ENCODE measurements at places on chromosomes 1 and 21.

GRCh38 chr1:56929492-56929891, 36.3 kb downstream of the C8B start:
- no peak for DNase-seq

- no peak for DNase-seq
Measured at GRCh38 chr1:200294241-200294640, 115.6 kb downstream of the ZNF281 start.

- DNase-seq, result no peak
Measured at GRCh38 chr1:66274634-66275033, 259.3 kb upstream of the SGIP1 start.

GRCh38 chr1:117313555-117313954, 53.7 kb upstream of the MAN1A2 start:
- no peak for DNase-seq

DNA sequence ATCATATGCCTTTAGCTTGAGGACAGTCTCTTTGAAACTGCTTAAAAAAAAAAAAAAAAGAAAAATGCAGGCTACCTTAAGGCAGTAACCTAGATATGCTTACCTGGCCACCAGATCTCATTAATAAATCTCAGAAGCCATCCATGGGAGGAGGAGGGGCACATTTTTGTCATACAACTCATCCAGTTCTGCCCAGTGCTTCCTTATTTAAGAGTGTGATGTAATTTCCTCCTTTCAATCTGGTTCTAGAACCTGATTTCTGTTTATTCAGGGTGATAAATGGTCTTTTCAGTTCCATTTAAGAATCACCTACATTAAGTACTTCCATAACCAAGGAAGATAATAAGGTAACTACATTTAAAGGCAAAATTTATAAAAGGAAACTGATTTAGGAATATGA, 6.1 kb downstream of the ERRFI1 start:
- no peak for DNase-seq

DNA sequence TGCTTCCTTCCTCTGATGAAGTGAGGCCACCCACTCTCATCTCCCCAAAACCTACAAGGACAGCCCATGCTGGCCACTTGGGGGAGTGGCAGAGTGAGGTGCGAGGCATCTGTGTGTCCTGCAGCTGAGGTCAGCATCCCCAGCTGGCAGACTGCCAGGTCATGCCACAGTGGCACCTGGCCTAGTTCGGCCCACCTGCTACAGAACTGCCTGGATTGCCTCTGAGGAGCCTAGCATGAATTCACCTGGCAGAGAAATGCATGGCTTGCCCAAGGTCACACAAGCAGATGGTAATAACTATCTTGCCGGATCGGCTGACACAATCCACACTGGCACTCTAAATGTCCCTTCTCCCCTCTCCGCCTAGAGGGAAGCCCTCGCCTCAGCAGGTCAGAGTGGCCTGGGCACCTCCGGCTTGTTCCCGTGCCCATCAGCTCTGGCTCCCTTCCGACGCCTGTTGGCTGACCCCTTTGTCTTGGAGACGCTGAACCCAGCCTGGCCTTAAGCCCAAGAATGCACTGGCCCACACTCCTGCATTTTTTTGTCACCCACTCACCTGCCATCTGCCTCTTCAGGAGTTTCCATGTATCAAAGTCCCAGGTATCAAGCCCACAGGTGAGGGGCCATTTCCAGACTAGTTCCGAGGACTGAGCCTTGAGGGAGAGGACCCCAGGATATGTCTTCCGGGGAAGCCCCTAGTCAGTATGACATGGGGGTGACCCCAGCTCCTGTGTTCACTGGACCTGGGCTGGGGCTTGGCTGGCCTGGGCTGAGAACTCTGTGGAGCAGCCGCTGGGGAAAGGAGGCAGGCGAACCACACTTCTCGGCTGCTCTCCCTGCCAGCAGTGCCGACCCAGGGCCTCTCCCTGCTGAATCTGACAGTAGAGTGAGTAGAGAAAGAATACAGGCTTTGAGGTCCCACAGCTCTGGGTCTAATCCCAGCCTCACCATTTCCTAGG, 21.7 kb downstream of the ECE1 start:
- DNase-seq, result no peak

DNA sequence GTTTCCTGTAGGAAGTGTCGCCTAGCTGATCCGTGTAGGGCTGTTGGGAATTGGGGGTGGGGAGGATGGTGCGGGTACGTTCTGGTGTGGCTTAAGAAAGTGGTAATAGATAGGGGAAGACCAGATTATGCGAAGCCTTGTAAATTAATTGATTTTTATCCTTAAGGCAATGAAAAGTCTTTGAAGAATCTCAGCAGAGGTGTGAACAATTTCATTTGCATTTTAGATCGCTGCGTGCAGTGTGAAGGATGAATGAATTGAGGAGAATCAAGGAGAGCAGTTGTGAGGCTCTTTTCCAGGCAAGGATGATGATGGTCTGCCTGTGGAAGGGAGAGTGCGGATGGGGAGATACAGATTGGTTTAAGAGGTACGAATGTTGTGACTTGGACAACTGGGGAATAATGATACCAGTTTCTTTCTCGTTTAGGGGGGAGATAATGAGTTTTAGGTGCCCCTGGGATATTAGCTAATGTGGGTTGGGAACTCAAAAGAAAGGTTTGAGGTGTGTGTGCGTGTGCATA, 813 bp upstream of the DEDD start:
- DNase-seq, result no peak

Measured in GM04503 (cell line).